Stimulated activated naive CD8-positive, alpha-beta T cell treated with anti-CD3 and anti-CD28 coated beads, Interleukin-15, Interleukin-2, amounts not matched to agents 100 U/mL and 50 U/mL, for 24 hours (primary cell): ENCODE measurements at places on chromosomes 3 and 15.
A peak's percentile ranks its signal among the peaks of the same experiment; 100 is the strongest.

GRCh38 chr3:152241142-152242017, 27.3 kb upstream of the MBNL1 start:
- DNase-seq = no peak

DNA sequence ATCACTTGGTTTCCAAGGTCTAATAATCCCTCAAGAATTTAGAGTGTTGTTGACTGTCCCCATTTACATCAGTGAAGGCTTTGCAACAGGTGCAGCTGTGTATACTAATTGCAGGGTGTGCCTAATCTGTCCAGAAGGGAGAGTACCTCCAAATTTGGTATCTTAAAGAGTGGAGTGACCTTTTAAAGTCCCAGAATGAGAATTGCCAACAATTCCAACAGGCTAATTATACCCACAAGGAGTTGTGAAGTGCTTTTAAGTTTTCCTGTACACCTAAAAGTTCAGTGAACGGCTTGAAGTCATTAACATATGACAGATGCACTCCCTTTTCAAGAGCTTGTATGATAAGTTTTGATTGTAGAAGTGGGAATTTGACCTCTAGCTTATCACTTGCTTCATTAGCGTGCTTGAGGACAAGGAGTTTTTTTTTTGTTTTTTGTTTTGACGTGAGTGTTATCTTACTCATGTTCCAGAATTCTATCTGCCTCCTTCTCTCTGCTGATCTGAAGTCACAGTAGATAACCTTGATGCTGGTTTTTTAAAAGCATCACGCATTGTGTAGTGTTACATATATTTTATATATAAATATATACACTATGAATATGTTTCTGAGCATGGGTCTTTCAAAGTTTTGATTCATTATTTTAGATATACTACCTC, 26.3 kb downstream of the CDIN1 start:
- no peak for DNase-seq

GRCh38 chr3:169665264-169666075, 2.0 kb upstream of the MECOM start:
- no peak for DNase-seq

- DNase-seq = no peak
Measured at GRCh38 chr15:69990566-69991421, 106.9 kb downstream of the TLE3 start.

GRCh38 chr15:25178835-25179672, 224.3 kb downstream of the SNRPN start:
- no peak for DNase-seq

DNA sequence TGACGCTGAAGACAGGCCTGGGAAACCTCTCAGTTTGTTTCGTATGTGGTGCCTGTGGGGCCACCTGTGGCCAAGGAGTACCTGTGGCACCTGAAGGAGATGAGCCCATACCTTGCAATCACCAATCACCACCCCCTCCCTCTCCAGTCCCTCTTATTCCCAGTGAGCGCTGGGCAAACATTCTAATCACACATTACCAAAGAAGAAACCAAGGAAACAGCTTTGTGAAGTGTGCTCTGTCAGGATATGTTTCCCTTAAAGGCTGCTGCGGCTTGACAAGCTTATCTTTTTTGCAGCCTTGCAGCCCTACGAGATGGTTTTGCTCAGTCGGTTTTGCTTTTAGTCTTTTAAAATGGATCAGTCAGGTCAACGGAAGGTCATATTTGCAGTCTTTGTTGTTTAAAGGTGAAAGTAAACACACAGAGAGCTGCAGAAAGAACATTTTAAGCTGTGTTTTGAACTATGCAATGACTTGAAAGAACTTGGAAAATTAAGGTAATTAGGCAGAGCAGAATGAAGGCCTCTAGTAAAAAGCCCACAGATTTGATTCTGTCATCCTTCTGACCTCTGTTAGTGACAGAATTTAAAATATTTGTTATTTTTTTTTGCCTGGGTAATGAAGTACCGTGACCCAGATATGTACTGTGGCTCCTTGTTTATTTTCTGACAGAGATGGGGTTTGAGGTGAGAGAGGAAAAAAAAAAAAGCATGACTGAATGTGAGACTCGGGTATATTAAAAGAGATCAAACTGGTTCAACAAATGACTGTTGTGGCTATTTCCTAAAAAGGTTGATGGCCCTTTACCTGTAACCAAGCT, 461.4 kb downstream of the NSUN3 start:
- no peak for DNase-seq

- no peak for DNase-seq
Measured at GRCh38 chr3:10309736-10310135, 11.2 kb downstream of the SEC13 start.

- DNase-seq = peak; percentile 83
Measured at GRCh38 chr15:75801859-75802593, 41.2 kb upstream of the UBE2Q2 start.

DNA sequence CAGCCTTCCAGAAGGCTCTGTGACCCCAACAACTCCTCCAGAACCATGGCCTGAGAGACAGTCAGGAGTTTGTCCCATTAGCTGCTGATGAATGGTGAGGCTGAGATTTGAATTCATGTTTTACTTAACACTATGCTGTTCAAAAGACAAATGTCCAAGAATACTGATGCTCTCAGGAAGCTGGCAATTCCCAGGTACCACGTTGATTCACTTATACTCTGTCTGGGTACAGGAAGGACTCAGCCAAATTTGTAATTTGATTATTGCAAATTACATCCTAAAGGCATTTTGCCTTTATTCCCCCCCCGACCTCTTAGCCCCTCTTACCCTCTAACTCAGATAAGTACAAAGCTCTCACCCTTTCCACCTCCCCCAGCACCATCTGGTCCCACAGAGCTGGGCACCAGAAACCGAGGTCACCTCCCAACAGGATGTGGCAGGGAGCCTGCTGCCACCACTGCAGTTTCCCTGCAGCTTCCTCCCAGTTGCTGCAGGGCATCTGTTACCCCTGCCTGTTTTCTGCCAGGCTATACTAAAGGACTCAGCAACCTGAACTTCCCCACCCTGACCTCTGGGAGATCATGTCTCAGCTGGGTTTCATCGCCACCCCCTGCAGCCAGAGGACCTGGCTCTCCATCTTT, 33.6 kb downstream of the EAF1 start:
- DNase-seq = no peak

GRCh38 chr15:100463515-100463914, 65.2 kb downstream of the CERS3 start:
- no peak for DNase-seq

- DNase-seq = no peak
Measured at GRCh38 chr3:150631515-150632221, 28.5 kb downstream of the SELENOT start.

DNA sequence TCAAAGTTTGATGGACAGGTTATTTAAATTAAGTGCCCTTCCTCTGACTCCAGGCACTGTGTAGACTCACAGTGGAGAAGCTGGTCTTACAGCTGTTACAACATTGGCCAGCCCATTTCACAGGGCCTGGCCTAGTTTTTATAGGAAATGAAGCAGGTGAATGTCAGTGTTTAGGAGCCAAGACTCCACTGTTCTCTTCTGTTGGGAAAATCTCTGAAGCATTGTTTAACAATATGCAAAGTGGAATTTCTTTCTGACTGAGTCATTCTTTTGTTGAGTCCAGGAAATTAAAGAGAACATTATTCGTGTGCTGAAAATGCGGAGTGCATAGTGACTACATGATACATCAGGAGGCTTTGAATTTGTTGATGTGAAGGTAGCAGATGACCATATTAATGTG, 64.7 kb downstream of the ARRDC4 start:
- no peak for DNase-seq

DNA sequence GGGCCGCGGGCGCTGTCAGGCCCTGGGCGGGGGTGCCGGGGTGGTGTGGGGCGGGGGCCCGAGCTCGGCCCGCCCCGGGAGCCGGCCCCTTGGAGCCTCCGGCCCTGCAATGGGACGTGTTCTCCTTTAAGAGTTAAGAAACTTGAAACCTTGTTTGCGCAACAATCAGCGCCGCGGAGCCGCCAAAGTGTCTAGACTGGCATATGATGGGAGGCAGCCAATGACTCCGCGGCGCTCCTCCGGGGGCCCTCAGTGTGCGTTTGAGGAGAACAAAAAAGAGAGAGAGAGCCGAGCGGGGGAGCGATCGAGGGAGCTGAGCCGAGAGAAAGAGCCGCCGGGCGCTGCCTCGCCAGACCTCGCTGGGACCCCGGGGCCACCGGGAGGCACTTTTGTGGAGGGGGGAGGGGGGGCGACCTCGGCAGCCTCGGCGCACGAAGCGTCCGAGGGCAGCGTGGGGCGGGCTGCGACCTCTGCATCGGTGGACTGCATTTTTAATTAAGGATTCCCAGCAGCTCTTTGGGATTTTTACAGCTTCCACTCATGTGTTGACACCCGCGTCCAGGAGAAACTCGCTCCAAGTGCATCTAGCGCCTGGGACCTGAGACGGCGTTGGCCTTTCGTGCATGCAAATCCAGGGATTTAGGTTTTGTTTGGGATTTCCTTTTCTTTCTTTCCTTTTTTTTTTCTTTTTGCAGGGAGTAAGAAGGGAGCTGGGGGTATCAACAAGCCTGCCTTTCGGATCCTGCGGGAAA, at the start of gene SMAD6:
Gene SMAD6, plus strand, starts transcription at position 202 of the 752 bp plus-strand sequence. CDS start 1,023 bp downstream, outside the sequence.
- DNase-seq = peak; percentile 77

- no peak for DNase-seq
Measured at GRCh38 chr15:100914876-100915275, 4.3 kb upstream of the LRRK1 start.

- no peak for DNase-seq
Measured at GRCh38 chr3:43790060-43790459, 99.3 kb downstream of the ABHD5 start.

DNA sequence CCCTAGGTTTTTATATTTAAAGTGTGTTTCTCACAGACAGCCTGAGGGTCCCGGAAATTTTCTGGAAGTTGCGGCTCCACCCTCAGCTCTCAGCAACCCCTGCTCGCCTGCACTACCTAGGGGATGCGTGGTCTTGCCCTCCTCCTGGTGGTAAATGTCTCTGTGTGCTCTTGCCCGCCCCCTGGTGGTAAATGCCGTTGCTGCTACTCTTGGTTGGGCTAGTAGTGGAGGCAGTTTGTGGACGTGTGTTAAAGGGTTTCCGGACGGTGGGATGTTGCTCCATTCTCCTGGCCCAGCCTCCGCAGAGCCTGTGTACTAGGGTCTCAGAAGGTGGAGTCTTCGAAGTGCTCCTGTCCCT, 27.4 kb downstream of the STOML1 start:
- DNase-seq = peak; percentile 91

- no peak for DNase-seq
Measured at GRCh38 chr3:197117114-197117513, 87.5 kb upstream of the MELTF start.

DNA sequence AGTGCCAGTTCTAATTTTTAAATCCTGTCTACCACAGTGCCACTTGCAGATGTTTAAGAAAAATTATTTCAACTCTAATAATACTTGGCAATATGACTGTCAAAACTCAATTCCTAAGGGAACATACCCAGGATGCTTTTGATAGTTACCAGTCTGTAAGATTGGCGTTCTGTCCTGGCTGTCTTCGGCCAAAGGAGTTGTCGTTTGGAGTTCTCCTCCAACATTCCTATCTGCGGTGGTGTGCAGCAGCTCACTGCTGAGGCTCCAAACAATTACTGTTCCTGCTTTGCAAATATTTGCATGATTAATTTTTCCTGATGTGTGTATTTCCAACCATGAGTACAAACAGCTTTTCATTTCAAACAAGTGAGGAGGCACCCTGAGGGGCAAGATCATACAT, 330.8 kb upstream of the DPH6 start:
- no peak for DNase-seq

DNA sequence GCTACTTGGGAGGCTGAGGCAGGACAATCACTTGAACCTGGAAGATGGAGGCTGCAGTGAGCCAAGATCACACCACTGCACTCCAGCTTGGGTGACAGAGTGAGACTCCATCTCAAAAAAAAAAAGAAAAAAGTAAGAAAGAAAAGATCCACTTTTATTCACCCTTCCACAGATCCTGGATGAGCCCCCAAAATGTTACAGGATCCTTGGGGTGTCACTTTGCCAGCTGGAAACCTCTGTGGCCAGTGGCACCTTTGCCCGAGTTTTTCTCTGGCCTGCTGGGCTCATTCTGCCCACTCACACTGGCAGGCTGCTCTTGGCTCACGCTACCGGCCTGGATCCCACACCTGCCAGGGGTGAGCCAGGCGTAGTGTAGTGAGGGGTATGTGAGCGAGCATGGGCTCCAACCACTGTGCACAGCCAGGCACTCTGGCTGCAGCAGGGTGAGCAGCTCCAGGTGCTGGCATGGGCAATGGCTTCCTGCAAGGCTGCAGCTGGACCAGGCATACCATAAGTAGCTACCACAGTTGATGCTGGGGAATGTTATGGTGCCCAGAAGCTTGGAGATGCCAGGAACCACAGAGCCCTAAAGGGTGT, 57.8 kb upstream of the C15orf39 start:
- DNase-seq = no peak

DNA sequence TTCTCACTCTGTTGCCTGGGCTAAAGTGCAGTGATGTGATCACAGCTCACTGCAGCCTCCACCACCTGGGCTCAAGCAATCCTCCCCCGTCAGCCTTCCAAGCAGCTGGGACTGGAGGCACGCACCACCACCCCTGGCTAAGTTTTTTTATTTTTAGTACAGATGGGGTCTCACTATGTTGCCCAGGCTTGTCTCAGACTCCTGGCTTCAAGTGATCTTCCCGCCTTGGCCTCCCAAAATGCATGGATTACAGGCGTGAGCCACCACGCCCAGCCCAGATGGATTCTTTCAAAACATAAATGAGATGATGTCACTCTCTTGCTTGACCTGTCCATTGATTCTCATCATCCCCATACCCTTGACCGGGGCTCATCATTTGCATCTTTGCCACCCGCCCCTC, 72.6 kb upstream of the SLC6A6 start:
- no peak for DNase-seq

DNA sequence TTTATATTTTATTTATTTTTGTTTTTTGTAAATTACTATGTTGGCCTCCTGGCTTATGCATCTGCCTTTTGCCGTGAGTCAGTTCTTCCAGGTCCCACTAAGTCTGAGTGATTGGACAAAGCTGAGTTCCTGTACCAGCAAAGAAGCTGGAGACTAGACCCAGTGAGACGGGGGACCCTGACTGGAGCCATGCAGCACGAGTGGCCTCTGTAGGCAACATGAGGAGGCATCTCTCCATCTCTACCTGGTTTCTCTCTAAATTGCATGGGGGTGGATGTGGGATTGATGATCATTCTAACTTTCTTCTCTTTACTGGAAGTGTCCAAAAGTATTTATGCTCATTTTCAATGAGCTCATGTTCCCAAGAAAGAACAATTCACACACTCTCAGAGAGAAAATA, 155.3 kb upstream of the MRPL3 start:
- DNase-seq = no peak

GRCh38 chr15:59115047-59115446, 10.1 kb downstream of the CCNB2 start:
- DNase-seq = no peak

GRCh38 chr3:4503050-4503449, 9.9 kb downstream of the ITPR1 start:
- DNase-seq = no peak

DNA sequence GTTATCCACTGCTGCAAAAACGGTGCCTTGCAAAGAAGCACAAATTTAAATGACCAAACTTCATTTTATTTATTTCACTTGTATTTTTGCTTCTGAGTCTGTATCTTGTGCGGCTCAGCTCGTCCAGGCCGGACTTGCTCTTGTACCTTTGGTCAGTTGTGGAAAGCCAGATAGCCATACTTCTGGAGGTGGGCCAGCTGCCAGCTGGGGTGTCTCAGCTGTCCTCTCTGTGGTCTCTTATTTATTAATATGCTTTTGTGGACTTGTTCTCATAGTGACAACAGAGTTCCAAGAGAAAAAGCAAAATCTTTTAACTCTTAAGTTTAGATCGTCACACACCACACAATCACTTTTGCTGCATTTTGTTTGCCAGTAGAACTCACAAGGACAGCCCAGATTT, 87.7 kb downstream of the IL1RAP start:
- DNase-seq = no peak
